Endodermal cell (in vitro differentiated cells): ENCODE measurements at places on chromosomes 7 and 10. TPM values are rescaled to one million over a fixed set of nuclear protein-coding genes. Genes with fewer than 3 reads are reported as not detected.

GRCh38 chr7:91191771-91192170 is 72.5 kb upstream of the FZD1 start:
- H3K4me3 ChIP-seq: no peak overlapping the region
- no peak overlapping the region for H3K27ac ChIP-seq
- H3K4me1 ChIP-seq: peaks cover 5% of the 10 kb centered on the region
- no peaks in the 10 kb centered on the region for H3K36me3 ChIP-seq
- DNase-seq: no peak
- H3K27me3 ChIP-seq: no peaks in the 10 kb centered on the region

GRCh38 chr10:102413053-102413705 is 5.4 kb downstream of the PSD start:
- H3K27ac ChIP-seq: peak overlapping the region; percentile 94
- no peaks in the 10 kb centered on the region for H3K36me3 ChIP-seq
- H3K4me1 ChIP-seq: no peaks in the 10 kb centered on the region
- H3K27me3 ChIP-seq: peaks cover 60% of the 10 kb centered on the region
- H3K4me3 ChIP-seq: no peak overlapping the region

GRCh38 chr10:63208986-63209385 is 75.9 kb downstream of the NRBF2 start:
- H3K27me3 ChIP-seq: no peaks in the 10 kb centered on the region
- DNase-seq: peak; percentile 55
- H3K4me3 ChIP-seq: no peak overlapping the region
- H3K36me3 ChIP-seq: peaks cover 92% of the 10 kb centered on the region

DNA sequence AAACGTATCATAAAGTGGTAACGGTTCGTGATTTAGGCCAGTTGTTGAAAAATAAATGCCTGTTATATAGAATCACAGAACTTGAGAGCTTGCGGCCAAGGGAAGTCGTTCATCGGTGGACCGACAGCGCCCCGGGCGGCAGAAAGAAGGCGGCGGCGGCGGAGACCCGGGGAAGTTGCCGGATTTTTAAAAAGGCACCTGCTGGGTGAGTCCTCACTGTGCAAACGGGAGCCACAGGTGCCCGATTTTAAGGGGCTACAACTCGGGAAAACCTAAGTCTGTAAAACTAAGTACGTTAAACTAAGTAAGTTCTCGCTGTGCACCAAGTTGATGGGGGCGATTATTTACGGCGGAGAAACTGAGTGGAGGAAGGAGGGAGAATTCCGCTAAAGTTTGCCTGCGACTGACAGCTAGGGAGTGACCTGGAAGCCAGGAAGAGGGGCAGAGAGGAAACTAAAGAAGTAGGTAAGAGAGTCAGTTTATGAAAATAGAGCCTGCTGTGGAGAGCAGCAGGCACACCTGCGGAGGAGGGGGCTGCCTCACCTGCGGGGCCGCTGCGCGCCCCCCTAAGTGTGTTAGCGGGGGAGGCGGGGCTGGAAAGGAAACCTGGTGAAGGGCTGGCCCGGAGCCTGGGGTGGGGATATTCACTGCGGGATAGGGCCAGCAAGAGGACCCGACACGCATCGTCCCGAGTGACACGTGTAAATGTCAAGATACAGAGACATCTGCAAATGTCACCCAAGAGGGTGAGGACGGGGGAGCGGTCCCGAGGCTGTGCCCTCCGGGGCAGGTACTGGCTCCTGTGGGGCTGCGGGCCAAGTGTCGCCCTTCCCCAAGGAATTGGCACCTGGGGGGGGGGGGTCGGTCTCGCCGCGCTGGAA is 996 bp downstream of the ADAM12 start:
- no peaks in the 10 kb centered on the region for H3K36me3 ChIP-seq
- no peaks in the 10 kb centered on the region for H3K4me1 ChIP-seq
- H3K27ac ChIP-seq: no peak overlapping the region
- peaks cover 60% of the 10 kb centered on the region for H3K27me3 ChIP-seq
- H3K4me3 ChIP-seq: peak overlapping the region; percentile 75

DNA sequence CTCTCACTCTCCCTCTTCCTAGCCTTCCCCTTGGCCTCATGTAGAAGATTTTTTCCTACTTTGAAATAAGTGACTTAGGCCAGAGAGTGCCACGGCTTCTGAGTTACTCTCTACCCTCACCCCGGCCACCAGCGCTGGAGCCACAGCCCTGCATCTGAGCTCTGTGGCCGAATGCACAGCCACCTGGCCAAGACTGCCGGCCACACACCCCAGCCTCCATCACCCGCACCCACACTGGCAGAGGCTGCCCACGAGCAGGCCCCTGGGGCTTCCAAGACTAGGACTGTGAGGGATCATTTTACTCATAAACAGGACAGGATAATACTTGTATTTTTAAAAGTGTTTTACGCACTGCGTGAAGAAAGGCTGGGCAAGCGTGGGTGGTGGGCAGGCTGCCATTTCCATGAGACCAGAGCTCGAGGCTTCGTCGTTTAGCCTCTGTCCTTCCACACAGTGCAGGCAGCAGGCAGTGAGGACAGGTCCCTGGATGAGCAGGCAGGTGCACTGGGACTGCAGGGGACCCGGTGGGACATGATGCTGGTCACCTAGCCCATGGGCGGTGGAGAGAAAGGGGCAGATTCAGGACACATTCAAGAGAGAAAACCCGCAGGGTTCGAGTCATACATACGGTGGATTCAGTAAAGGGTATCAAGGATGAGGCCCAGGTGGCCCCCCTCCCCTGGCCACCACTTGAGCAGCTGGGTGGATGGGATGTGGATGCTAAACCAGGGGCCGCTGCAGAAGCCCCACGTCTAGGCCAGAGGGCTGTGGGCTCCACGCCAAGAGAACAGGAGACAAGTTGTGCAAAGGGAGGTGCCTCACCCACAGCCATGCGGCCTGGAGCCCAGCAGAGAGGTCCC is 35.5 kb upstream of the RNF32 start:
- no peak overlapping the region for H3K27ac ChIP-seq
- H3K27me3 ChIP-seq: no peaks in the 10 kb centered on the region
- H3K4me3 ChIP-seq: no peak overlapping the region
- H3K4me1 ChIP-seq: no peaks in the 10 kb centered on the region

DNA sequence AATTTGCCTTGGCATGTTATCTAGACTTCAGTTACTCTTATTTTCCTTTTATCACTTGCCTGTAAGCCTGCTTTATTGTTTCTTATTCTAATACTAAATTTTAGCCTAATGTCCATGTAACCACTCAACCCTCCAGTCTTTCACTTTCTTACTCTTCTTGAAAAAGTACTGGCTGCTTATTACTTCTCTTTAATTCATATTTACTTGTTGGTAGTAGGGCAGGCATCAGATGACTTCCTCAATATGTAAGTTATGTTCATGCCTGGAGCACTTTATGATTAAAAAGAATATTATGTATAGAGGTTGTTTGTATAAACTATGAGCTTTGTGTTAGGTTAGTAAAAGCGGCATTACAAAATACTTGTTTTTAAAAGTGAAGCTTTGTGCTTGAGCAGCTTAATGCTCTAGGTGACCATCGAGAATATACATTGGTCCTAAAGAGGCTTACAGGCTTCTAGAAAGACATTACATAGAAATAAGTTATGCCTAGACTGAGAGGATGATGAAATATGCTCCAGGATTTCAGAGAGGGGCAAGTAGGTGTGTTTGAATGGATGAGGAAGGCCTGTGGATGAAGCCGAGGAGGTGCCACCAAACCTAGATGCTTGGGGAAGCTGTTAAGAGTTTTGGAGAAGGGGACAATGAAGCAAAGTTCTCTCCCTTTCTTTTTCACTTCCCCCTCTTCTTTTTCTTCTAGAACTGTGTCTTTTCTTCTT is 207.1 kb upstream of the HDAC9 start:
- H3K4me1 ChIP-seq: no peaks in the 10 kb centered on the region
- H3K36me3 ChIP-seq: no peaks in the 10 kb centered on the region
- H3K4me3 ChIP-seq: no peak overlapping the region
- DNase-seq: no peak

GRCh38 chr7:131945313-131945911 is 389.0 kb upstream of the PODXL start:
- H3K27me3 ChIP-seq: peaks cover 41% of the 10 kb centered on the region
- no peak overlapping the region for H3K4me3 ChIP-seq
- DNase-seq: peak; percentile 93
- H3K27ac ChIP-seq: no peak overlapping the region

GRCh38 chr10:131242007-131242406 is 69.5 kb downstream of the TCERG1L start:
- H3K4me1 ChIP-seq: no peaks in the 10 kb centered on the region
- no peak overlapping the region for H3K27ac ChIP-seq
- H3K36me3 ChIP-seq: no peaks in the 10 kb centered on the region
- H3K27me3 ChIP-seq: no peaks in the 10 kb centered on the region

DNA sequence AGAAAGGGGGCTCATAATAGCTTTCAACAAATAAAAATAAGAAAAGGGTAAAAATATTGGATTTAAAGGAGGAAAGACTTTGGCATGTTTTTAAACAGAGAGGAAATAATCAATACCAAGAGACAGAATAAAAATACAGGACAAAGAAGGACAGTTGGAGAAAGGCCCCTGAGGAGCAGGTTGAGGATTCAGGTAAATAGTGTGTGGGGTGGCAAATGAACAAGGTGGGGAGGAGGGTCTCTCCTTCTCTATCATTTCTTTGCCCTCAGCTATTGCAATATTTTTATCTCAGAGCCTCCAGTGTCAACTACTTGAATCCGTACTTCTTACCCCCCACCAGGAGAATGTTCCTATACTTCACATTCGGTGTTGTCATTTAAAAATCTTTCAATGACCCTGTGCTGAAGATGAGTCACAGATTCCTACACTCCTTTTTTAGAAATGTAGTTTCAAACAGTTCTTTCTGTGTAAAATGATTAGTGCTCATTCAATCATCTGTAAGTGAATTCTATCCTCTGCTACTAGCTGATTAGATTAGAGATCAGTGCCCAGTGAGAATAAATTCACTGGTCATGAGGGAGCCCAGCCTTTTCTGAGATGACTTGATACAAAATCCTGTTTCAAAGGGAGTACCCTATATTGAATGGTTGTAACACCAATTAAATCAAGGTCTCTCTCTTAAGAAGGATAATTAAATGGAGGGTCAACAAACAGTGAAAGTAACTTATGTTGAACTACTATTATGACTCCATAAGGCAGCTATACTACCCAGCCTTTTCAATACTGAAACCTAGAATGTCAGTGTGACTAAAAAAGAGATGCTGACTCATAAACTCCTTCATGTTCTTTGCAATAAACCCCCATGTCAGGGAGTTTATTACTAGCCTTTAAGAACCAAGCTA is 50.4 kb upstream of the WNT16 start:
- H3K4me1 ChIP-seq: no peaks in the 10 kb centered on the region
- no peak overlapping the region for H3K27ac ChIP-seq
- H3K36me3 ChIP-seq: no peaks in the 10 kb centered on the region
- DNase-seq: no peak
- H3K4me3 ChIP-seq: no peak overlapping the region

- DNase-seq: no peak
- no peaks in the 10 kb centered on the region for H3K4me1 ChIP-seq
- no peaks in the 10 kb centered on the region for H3K27me3 ChIP-seq
- peaks cover 64% of the 10 kb centered on the region for H3K36me3 ChIP-seq
- H3K4me3 ChIP-seq: no peak overlapping the region
These were observed 24.4 kb downstream of the BAG3 start for GRCh38 chr10:119675483-119676170.

DNA sequence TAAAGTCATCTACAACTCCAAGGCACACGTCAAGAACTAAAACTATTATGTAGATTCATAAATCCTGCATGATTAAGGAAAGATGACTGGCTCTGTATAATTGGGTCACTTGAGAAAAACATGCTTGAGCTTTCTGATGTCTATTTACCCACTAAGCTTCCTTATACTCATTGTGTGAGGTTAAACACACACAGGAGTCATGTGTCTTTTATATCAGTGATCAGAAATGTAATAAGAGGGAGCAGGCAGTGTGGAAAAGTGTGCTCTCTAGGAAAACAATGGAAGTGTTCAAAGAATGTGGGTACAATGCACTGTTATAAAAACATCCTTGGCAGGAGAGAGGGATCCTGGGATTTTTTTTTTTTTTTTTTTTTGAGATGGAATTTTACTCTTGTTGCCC is 108.6 kb upstream of the ARID5B start:
- H3K27ac ChIP-seq: no peak overlapping the region
- no peak for DNase-seq
- no peaks in the 10 kb centered on the region for H3K27me3 ChIP-seq
- H3K4me3 ChIP-seq: no peak overlapping the region
- H3K36me3 ChIP-seq: no peaks in the 10 kb centered on the region

- H3K4me3 ChIP-seq: no peak overlapping the region
- peak; percentile 30 for DNase-seq
- H3K36me3 ChIP-seq: no peaks in the 10 kb centered on the region
- H3K4me1 ChIP-seq: no peaks in the 10 kb centered on the region
These were observed 53.4 kb downstream of the ALOX5 start for GRCh38 chr10:45427262-45427969.

- H3K27me3 ChIP-seq: no peaks in the 10 kb centered on the region
- peaks cover 11% of the 10 kb centered on the region for H3K4me1 ChIP-seq
- DNase-seq: no peak
- no peaks in the 10 kb centered on the region for H3K36me3 ChIP-seq
These were observed 5.7 kb downstream of the AQP1 start for GRCh38 chr7:30917216-30917893.

- no peak overlapping the region for H3K4me3 ChIP-seq
- H3K4me1 ChIP-seq: no peaks in the 10 kb centered on the region
- no peaks in the 10 kb centered on the region for H3K27me3 ChIP-seq
- no peaks in the 10 kb centered on the region for H3K36me3 ChIP-seq
- H3K27ac ChIP-seq: no peak overlapping the region
- DNase-seq: no peak
These were observed 1231.2 kb downstream of the GATA3 start for GRCh38 chr10:9285690-9286089.

DNA sequence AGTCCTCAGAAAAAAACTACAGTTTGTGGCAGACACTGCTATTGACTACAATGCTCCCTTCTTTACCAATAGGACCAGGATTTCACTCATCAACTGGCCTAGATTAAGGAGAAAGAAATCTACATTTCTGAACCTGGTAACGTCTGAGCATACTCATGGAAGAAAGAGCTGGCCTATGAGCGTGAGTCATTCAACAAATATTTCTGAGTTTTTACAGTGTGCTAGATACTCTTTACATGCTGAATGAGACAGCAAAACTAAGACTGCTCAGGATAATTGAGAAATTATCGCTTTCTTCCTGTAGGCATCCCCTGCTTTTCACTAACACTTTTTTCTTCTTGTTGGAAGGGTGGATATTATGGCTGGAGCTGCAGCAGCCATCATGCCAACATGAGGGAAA is 609.7 kb downstream of the TNS3 start:
- H3K4me3 ChIP-seq: no peak overlapping the region
- H3K4me1 ChIP-seq: no peaks in the 10 kb centered on the region
- no peak overlapping the region for H3K27ac ChIP-seq
- DNase-seq: no peak
- no peaks in the 10 kb centered on the region for H3K27me3 ChIP-seq

CDH23 gene
- total RNA-seq: 2.1 and 2.2 TPM in 2 replicates

PHF14 gene
- 38.9 to 53.1 TPM (median 49.2 TPM) in 3 replicates for total RNA-seq

DYDC2 gene
- total RNA-seq: 1.9 to 5.7 TPM (median 5.3 TPM) in 3 replicates

ADAM8 gene
- total RNA-seq: 2.6 to 4.8 TPM (median 3.7 TPM) in 3 replicates

EIF3B gene
- total RNA-seq: 166 to 172 TPM (median 171 TPM) in 3 replicates

LGI1 gene
- total RNA-seq: 2.6 and 5.8 TPM in 2 replicates

C10orf90 gene
- total RNA-seq: 0.33 and 0.63 TPM in 2 replicates
